ENCODE measurements at places on chromosomes 2 and 18. TPM values are rescaled to one million over a fixed set of nuclear protein-coding genes. Genes with fewer than 3 reads are reported as not detected.

Gene SPDYA
- 3.0 TPM for total RNA-seq

Gene ZNF385B
- 5.0 TPM for total RNA-seq

Gene TP53I3
- total RNA-seq = 5.3 TPM

Gene GBX2
- total RNA-seq = not detected

Gene LYPD1
- 0.66 TPM for total RNA-seq

Gene MAP2
- 57.1 TPM for total RNA-seq

Gene ATP6V1B1
- total RNA-seq = not detected

Gene GRP
- 7.9 TPM for total RNA-seq

Gene ZAP70
- total RNA-seq = 1.2 TPM

Gene IL36A
- not detected for total RNA-seq

Gene STPG4
- not detected for total RNA-seq

Gene CD28
- under 0.01 TPM for total RNA-seq

Gene ESCO1
- total RNA-seq = 14.6 TPM

Gene SERPINB5
- total RNA-seq = not detected

Gene IGFBP5
- total RNA-seq = 1,471 TPM

DNA sequence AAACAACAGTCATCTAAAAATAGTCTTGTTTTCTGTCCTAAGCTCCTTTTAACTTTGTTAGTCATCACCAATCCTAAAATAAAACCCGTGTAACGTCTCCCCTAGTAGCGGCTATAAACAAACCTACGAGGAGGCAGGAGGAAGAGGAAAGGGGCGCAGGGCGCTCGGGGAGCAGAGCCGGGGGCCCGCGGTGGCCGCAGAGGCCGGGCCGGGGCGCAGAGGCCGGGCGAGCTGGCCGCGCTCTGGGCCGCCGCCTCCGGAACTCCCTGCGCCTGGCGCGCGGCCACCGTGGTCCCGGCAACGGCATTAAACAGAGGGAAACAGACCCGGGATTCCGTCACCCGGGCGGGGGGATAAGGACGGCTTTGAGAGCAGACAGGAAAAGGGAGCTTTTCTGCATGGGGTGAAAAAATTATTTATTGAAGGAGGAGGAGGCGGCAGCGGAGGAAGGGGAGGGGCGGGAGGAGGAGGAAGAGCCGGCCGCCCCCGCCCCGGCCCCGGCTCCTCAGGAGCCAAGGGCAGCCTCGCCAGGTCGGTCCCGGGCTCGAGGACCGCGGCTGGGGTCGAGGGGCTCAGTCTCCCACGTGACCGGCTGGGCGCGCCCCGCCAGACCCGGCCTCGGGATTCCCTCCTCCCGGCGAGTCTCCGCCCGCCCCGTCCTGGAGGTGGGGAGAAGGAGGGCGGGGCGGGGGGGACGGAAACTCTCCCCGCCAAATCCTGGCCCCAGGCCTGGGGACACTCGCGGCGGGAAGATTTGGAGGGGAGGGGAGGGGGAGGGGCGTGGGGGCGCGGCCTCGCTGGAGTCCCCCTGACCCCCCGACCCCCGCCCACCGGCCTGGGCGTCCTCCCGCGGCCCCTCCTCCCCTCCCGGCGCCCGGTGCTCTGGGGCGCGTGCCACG lies 1.8 kb upstream of the NFATC1 start:
- no peak for DNase-seq

DNA sequence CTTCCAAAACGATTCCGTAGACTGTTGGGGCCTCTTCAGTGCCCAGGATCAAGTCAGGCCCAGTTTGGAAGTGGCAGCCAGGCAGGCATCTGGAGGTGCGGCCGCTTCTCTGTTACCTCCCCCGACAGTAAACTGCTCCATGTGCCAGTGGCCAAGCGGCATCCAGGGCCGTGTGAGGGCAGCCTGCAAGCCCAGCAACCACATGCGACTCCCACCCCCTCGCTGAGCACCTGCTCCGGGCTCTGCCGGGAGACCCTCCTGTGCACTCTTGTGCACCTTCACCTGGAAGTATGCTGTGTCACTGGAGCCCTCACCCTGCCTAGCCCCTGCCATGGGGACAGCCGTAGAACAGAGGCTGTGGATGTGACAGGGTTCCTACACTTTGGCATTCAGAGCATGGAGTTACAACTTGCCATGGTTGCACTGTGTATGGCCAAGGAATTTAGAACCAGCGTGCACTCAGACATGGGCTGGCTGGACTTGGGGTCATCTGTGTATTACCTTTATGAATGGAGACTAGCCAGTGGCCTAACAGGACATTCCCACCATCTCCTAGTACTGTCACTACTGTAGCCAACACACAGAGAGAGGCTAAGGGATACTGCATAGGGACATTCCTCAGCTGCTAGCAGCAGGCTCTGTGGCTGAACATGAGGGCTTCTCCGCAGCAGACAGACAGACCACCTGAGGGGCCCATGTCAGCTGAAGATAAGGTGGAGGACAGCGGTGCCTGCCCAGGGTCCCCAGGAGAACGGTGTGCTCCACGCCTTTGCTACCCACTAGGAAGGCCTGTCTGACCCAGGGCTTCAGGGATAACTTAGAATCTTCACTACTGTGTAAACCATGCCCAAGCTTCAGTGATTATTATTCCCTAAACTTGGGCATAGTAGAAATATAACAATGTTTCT lies 25.0 kb upstream of the FAHD2A start:
- DNase-seq = no peak

DNA sequence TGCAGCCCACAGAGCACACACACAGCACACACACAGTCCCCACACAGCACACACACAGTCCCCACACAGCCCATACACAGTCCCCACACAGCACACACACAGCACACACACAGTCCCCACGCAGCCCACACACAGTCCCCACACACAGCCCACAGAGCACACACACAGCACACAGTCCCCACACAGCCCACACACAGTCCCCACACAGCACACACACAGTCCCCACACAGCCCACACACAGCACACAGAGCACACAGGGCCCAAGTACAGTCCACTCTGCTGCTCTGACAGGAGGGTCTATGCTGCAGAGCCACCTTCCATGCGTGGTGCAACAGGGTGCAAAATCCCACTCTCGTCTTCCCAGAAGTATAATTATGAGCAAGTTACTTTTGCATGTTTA lies 240.5 kb upstream of the SALL3 start:
- DNase-seq = no peak

- no peak for DNase-seq
These were observed 56.1 kb downstream of the MSH2 start for GRCh38 chr2:47459021-47459420.

GRCh38 chr18:37481491-37481890 lies 84.1 kb downstream of the CELF4 start:
- DNase-seq = no peak

DNA sequence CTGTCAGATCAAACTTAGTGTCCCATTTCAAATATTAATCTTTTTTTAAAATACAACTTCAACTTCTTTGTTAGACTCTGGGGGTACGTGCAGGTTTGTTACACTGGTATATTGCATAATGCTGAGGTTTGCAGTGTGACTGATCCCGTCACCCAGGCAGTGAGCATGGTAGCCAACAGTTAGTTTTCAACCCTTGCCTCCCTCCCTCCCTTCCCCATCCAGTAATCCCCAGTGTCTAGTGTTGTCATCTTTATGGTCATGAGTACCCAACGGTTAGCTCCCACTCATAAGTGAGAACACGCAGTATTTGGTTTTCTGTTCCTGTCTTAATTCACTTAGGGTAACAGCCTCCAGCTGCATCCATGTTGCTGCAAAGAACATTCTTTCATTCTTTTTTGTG lies 23.9 kb downstream of the NOL10 start:
- no peak for DNase-seq

GRCh38 chr2:220966636-220967035 lies 605.5 kb downstream of the EPHA4 start:
- no peak for DNase-seq

GRCh38 chr2:104901037-104901881 lies 47.3 kb downstream of the POU3F3 start:
- DNase-seq = no peak

DNA sequence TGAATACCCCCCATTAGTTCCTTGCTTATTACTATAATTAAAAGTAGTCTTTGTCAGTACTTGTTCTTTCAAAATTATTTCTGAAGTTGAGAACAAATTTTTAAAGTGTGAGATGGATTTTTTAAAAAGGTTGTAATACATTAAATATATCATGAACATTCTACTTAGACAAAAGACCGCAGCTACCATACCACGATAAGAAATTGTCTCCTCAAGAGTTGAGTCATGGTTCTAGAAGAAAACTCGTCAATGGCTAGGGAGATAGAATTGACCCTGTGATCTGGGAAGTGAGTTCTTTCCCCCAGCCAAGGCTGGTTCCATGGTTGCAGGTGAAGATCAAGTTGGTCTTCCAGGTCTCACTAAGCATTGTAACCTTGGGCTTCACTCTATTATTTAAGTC lies 67.8 kb upstream of the ACYP2 start:
- no peak for DNase-seq

- no peak for DNase-seq
These were observed 117.1 kb upstream of the MYT1L start for GRCh38 chr2:2448178-2448577.

- peak; percentile 53 for DNase-seq
These were observed 48.7 kb downstream of the C1QL2 start for GRCh38 chr2:119109866-119110265.

- DNase-seq = no peak
These were observed 612 bp downstream of the DIPK1C start for GRCh38 chr18:74456349-74457042.

DNA sequence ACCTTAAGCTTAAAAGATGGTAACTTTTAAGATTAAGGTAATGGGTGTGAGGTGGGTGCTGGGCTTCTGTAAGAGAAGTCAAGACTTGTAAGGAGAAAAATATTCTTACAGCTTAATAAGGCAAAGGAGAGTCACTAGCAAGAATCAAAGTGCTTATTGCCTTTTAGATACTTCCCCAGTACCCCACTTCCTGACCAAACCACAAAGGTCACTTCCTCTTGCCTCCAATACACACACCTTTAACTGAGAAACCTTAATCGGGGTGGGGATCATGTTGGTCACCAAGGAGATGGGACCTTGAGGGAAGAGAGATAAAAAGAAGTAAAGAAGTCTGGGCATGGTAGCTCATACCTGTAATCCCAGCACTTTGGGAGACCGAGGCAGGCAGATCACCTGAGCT lies 10.6 kb upstream of the ATG16L1 start:
- no peak for DNase-seq

DNA sequence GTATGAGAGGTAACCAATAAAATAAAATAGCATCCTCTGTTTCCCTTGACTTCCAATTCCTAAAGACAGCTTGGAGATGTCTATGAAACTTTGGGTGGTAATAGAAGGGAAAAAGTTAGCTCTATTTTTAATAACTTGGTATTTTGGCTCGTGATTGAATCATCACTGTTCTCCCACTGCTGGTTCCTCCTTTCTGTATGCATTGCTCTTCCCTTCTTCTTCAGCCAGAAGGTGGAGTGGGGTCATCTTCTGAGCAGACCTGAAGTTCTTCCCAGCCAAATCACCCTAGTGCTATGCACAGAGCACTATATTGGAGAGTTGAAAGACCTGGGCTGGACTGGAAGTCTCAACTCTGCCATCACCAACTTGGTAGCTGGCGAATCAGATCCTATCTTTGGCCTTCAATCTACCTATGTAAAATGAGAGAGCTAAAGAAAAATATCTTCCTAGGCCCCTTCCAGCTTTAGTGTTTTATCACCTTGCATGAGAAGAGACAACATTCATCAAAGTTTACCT lies 54.1 kb downstream of the CPO start:
- no peak for DNase-seq

GRCh38 chr2:224948005-224948404 lies 94.3 kb downstream of the DOCK10 start:
- no peak for DNase-seq

DNA sequence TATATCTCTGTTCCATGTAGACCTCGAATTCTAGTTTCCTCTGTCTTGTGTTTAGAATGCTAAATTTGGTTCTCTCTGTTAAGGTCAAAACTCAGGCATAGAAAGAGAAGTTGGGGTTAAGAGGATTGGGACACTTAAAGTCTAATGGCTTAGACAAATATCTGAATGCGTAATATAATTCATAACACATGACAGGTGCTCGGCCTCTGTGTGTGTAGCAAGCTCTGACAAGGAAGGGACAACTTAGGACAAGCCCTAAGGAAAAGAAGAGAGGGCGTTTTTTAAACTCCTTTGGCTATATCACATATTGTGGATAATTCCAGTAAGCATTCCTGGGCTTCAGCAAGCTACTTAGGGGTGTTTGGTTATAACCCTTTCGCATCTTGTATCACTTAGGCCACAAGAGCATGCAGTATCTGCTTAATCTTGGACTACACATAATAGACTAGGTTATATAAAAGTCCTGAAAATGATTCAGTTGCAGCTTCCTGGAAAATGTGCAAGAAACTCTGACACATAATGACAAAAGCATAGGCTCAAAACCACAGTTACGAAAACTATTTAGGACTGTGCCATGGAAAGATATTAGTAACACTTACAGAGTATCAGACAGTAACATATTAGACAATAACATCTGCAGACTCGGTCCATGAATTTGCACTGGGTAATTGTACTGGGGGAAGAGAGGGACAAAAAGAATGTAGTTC lies 16.1 kb upstream of the CREB1 start:
- DNase-seq = peak; percentile 21

- no peak for DNase-seq
These were observed 9.6 kb downstream of the CROCC2 start for GRCh38 chr2:240915526-240916341.

GRCh38 chr2:105545730-105546627 lies 147.1 kb upstream of the FHL2 start:
- DNase-seq = peak; percentile 90

GRCh38 chr2:46056541-46056940 lies 240.7 kb upstream of the EPAS1 start:
- no peak for DNase-seq

DNA sequence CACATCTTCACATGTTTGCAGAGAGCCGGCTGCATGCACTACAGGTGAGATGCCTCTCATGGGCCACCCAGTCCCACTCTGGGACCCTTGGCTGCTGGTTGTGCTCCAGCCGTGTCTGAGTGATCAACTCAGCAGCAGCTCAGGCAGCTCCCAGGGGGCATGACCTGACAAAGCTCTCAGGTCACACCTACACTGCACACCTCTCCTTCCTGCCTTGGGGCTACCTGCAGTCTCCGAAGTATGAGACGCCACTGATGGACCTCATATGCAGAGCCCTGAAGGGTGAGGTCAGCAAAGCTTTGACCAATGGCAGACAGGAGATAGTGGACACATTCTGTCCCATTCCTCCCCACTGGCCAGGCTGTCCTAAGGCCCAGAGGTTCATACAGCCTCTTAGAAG lies 51.4 kb downstream of the LBH start:
- DNase-seq = no peak

GRCh38 chr18:53408271-53408670 lies 816.2 kb downstream of the MBD2 start:
- DNase-seq = no peak

- no peak for DNase-seq
These were observed 5.4 kb downstream of the DOK1 start for GRCh38 chr2:74559912-74560311.

GRCh38 chr2:26148501-26148900 lies 24.4 kb upstream of the GAREM2 start:
- no peak for DNase-seq
